Midbrain (tissue), 1 donor: ENCODE measurements at places on chromosomes 7 and 10.

DNA sequence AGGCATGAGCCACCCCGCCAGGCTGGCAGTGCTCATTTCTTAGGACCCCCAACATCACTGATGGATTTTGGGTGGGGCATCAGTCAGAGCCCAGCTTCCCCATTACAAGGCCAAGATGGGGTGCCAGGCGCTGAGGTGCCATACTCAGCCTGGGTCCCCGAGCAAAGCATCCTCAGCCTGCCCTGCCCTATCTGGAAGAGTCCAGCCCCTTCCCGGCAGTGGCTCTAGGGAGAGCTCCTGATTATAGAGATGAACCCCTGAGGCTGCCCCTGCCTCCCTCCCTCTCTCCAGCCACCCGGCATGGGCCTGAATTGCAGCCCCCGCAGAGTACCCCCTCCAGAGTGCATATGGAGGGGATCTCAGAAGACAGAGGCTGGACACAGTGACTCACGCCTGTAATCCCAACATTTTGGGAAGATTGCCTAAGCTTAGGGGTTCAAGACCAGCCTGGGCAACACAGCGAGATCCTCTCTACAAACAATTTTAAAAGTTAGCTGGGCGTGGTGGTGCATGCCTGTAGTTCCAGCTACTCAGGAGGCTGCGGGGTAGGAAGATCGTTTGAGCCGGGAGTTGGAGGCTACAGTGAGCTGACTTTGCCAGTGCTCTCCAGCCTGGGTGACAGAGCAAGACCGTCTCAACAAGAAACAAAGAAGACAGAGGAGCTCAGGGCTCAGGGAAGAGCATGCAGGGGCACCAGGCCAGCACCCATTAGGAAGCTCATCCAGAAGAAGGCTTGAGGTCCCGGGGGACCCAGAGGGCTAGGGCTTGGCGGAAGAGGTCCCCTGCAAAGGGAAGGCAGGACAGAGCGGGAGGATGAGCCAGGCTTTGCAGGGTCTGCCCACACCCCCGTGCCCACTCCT is 13.3 kb downstream of the LAT2 start:
- DNase-seq = no peak

GRCh38 chr10:117450940-117451339 is 75.7 kb upstream of the PDZD8 start:
- no peak for DNase-seq

GRCh38 chr10:22420787-22421517 is 75.7 kb downstream of the SPAG6 start:
- DNase-seq = no peak

DNA sequence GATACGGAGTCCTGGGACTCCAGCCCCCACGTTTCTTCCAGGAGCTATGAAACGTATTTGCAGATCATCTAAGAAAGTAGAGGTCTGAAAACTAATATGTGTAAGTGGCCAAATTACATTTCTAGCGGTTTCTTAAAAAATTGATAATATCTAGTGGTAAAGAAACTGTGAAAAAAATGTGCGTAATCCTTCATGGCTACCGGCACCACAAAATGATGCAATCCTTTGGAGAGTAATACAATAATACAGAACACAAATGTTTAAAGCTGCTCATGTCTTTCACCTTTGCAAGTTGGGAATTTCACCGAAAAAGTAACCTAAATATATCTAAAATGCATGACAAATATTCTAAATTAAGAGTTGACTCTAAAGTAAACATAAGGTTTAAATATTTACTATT is 742.1 kb downstream of the GRID1 start:
- no peak for DNase-seq

DNA sequence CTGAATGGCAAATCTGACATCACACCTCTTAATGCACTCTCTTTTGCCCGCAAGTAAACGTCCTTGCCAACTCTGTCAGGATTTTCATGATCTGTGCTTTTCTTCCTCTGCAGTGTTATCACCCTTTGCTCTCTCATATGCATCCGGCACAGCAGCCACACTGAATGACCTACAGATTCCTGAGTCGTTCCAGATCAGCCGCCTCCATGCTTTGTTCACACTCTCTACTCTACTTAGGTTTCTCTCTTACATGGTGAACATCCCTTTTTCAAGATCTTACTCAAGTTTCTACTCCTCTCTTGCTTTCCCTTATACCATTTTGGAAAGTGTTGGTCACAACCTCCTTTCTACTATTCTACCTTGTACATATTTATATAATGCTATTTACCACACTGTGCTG is 127.7 kb upstream of the AOAH start:
- DNase-seq = no peak

DNA sequence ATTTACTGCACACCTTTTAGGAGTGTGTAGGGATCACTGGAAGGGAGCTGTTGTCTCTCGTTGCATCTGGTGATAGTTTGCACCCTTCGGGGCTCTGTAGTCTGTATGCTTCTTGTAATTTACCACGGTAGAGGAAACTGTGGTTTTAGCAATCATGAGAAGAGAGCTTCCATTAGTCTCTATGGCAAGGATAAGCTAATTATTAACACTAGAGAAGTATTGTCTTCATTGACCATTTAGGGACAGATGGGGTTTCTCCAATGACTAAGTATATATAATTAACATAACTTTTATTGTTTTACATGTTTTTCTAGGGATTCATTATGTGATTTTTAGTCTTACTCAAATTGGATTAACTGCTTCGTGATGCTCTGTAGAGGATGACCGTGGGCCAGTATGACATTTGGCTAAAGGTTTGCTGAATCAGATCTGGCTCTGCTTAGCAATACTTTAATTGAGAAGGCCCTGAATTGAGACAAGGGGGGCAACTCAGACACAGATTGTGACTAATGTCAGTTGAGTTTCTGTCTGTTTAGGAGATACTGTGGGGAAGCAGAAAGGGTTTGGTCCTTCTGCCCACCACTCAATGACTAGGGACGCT is 8.7 kb downstream of the SLC18A2 start:
- no peak for DNase-seq

DNA sequence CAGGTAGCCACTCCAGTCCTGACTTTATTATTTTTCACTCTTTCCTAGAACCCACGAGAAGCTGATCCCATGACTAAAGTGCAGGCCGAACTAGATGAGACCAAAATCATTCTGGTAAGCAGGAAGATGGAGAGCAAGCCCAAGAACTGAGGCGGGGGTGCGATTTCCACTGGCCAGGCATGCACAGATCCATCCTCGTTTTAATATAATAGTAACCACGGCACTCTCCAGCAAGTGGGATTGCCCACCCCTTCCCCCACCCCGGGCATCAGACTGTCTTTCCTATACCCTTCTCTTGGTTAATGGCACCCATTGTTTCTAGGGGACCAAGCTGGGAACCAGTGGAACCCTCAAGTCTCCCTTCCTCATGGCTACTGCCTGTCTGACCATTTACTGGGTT is 7.3 kb downstream of the YKT6 start:
- no peak for DNase-seq

DNA sequence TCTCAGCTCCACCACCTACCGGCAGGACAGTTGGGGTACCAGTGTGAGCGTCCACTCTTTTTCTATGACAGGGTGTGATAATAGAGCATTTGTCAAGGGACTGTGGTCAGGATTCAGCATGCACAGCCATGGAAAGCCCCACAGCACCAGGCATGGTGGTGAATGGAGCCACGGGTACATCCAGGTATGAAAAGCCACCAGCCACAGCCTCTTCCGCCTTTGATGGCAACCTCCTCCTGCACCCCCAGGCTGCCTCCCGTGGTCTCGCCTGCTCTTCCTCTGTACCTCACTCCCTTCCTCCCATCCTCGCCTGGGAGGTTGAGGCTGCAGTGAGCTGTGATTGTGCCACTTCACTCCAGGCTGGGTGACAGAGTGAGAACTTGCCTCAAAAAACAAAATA is 90.2 kb upstream of the CHST15 start:
- no peak for DNase-seq

DNA sequence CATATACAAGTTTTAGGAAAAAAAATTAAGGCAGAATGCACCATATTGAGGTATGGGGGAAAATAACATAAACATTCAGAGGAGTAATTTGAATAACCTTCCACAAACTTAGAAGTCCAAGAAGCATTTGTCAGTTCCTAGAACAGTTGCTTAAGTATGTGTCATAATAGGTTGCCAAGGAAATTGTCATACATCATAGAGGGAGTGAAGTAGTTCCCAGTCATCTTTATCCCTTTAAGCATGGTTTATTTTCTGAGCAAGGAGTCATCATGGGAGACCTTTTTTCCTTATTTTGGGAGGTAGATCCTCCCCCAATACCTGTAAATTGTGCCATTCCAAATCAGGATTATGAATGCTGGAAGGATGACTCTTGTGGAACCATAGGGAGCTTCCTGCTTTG is at the start of gene SSMEM1:
SSMEM1 (plus strand) TSS at position 219 of the 400 bp plus-strand sequence; CDS start at position 270, 51 bp downstream.
- no peak for DNase-seq

DNA sequence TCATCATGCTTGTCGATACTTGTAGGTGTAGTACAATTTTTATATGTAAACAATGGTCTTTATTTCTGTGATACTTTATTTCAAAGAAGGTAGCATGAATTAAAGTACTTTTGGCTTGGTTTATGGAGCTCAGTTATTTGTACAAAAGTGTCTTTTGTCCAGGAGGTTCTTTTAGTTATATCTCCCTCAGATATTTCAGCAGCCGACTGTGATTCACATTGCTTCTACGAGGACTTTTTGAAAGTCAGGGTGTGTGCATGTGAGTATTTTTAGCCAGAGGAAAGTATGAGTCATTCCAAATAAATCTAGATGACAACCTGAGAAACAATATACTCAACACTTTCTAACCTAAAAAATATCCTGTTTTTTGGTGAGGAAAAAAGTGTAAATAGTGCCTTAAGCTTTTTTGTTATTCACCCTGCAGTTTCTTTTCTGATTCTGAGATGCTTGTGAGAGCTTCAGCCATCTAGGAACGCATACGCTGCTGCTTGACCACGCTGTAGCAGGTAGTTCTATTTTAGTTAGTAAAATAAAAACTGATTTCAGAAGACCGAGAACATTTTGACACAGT is 595 bp upstream of the SUN1 start:
- DNase-seq = no peak

DNA sequence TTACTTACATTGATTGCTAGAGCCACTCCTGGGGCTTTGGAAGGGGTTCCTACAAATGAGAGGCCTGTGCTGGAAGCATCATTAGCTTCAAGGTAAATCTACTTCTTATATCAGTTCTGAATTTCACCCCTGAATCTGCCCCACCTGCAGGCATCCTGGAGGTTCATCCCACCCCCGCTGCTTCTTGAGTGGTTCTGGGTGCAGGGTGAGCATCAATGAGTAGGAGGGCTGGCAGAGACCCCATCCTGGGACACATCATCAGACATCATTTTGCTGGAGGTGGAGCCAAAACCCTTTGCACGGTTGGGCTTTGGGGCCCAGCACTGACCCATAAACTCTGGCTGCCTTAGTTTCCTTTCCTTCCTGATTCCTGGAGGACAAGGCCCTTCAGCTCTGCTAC is 143.7 kb downstream of the PTPN20 start:
- DNase-seq = no peak

- DNase-seq = no peak
These were observed 240.1 kb downstream of the TRIL start for GRCh38 chr7:28718055-28718481.

- no peak for DNase-seq
These were observed 380.7 kb downstream of the REEP3 start for GRCh38 chr10:63901881-63902280.

DNA sequence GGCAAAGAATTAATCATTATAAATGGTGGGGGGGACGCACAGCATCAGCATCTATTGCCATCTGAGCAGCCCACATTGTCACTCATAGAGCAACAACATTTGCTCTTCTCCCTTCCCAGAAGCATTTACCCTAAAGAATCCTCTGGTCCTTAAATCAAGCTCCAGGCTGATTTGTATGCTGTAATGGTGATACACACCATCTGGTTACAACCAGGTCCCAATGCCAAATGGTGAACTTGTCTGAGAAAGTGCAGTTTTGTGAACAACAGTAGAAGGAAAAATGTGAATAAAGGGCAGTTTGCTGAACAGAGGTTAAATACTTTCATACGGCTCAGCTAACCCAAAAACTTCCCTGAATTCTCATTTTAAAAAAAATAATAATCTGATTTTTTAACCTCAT is 38.8 kb upstream of the TCF7L2 start:
- DNase-seq = no peak

GRCh38 chr7:100952641-100953040 is 3.3 kb downstream of the MUC3A start:
- DNase-seq = no peak

- no peak for DNase-seq
These were observed 70.7 kb downstream of the C10orf105 start for GRCh38 chr10:71648933-71649320.

GRCh38 chr10:71268758-71269157 is 50.3 kb upstream of the SLC29A3 start:
- peak; percentile 59 for DNase-seq

DNA sequence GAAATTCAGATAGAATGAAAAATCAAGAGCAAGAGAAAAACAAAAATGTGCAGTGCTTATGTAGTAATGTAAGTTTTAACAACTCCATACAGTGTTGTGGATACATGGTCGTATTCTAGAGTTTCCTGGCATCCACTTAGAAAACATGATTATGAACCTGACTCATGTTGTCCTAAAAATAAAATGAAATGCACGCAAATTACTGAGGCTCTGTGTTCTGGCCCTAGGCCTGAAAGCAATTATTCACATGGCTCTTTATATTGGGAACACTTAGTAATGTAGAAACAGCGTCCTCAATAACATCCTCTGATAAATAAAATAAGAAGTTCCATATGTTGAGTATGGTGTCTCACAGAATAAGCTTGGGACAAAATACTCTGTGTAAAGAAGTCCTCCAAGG is 200.2 kb upstream of the SEMA3E start:
- DNase-seq = no peak

GRCh38 chr7:138875794-138876193 is 77.8 kb upstream of the ATP6V0A4 start:
- no peak for DNase-seq

DNA sequence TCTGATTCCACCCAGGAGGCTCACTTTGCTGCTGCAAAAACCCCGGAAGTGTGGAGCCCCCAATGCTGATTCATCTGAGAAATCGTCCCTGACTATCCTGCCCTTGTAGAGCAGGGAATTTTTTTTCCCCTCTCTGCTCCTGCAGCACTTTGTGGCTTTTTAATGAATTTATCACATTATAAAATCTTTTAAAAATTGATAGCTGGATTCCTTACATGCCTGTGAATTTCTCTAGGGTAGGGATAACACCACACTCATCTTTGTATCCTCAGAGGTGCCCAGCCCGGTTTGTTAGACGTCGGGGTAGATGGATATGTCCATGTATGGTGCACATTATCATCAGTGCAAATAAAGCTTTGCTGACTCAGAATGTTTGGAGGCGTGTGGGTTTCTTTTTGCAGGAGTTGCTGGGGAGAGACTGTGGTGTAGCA is 185.7 kb downstream of the STK31 start:
- no peak for DNase-seq

GRCh38 chr7:135328053-135328452 is 94.4 kb downstream of the STRA8 start:
- DNase-seq = no peak
